Bronchial epithelial cell (primary cell): ENCODE measurements at places on chromosomes 2 and 18. TPM values are rescaled to one million over a fixed set of nuclear protein-coding genes. Genes with fewer than 3 reads are reported as not detected.

GRCh38 chr2:128279009-128279408, 39.7 kb downstream of the HS6ST1 start:
- DNase-seq: no peak

- DNase-seq: no peak
These were observed 72.1 kb downstream of the PSMG2 start for GRCh38 chr18:12774982-12775381.

DNA sequence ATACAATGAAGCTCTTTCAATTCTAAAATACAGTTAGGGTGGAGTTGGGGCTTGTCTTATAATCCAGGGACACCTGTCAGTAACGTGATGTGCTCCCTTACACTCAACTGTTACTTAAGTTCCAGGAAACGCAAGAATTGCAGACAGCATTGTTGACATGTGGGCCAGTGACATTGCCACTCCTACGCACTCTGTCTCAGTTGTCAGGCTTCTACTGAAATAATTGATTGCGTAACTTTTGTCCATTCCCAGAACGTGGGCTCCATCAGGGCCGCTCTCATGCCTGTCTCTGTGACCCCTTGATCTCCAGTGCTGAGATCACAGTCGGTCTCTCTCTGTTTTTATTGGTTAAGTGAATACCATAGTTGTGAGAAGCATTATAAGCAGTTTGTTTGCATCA, 487.8 kb downstream of the GALR1 start:
- DNase-seq: no peak

DNA sequence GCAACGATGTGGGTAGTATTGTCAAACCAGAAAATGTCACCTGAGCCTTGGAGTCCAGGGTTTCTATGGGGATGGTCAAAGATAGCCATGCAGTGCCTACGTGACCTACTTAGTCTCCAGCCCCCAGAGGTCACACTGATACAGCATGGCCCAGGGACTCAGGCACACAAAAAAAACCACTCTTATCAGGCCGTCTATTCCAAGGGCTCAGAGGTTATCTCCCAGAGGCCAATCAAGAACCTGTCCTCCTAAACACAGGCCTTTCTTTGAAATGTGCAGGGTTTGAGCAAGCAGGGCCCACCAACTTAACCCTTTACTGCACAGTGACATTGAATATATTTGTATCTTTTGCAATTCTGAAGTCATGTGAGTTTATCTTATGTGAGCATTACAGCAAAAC, 82.7 kb downstream of the MRO start:
- DNase-seq: no peak

PKDCC gene
- 0.38 and 0.79 TPM in 2 replicates for total RNA-seq

GRCh38 chr18:25077038-25077943, 274.7 kb downstream of the ZNF521 start:
- DNase-seq: no peak

TMEM178A gene
- 0.26 and 0.51 TPM in 2 replicates for total RNA-seq

GRCh38 chr2:193943406-193943960, 1713.5 kb upstream of the SLC39A10 start:
- no peak for DNase-seq

DNA sequence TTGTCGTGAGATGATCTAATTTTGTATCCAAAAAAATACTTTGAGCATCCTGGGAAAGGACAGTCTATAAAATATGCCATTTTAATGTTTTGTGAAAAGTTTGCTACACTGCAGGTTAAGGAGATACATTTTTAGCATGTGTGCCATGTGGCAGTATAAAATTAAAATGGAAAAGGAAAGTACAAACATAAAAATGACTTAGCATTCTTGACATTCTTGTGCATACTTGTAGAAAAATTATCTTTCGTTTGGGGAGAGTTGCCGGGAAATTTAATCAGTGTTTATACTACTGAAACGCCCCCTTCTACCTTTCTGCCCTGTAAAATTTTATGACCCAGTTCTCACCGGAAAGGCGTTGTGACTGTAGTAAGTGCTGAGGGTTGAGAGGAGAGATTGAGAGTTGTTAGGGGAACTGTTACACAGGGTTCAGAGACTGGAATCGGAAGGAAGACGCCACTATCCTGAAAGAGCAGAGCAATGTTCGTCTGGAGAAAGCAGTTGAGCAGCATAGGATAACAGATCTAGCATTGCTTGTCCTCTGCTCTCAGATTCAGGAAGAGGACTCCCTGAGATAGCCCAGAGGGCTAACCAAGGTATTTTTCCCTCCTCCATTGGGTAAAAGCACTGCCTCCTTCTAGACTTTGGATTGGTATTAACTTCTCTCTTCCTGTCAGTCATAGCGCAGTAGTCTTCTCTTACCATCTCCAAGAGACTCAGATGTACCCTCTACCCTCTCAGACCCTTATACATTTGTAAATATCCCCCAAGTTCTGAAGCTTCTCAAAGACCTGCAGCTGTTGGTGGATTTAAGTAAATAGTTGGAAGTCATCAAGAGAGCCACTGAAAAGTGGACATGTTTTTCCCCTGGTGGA, 2.7 kb downstream of the CDH20 start:
- DNase-seq: no peak

DNA sequence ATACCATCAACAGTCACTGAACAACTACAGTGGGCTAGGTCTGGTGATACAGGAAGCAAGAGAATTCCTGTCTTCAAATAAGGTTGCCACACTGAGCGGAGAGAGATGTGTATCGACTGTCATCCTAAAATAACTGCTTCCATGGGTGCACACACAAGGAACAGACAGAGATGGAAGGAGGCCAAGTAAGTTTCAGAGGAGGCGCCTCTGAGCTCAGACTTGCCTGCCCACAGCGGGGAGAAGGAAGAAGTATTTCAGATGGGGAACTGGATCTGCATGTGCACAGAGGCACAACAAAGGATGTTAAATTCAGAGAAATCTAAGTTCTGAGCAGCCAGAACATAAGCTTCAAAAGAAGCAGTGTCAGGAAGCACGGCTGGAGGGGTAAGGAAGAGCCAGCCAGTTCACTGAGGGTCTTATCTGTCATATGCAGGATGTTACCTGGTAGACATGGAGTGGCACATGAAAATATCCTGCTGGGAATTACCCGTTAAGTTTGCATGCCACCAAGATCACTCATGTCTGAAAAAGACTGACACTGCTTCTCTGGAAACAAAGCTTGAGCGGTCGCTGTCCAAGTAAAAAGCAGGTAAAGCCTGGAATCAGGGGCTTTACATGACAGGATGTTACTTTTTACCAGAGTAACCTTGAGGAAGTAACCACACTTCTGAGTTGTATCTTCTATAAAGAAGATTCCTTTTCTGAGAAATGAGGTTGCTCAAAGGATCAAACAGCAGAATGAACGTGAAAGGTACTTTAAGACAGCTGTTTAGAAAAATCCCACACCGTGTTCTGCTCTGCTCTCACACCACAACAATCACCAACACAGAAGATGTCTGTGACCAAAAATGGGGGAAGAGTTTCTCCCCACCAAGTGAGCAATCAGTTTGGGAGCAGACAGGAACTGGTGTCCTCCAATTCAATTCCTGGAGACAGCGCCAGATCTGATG, 260.2 kb downstream of the NBAS start:
- DNase-seq: no peak

- no peak for DNase-seq
These were observed 292.1 kb downstream of the SLC4A3 start for GRCh38 chr2:219919506-219919905.

DNA sequence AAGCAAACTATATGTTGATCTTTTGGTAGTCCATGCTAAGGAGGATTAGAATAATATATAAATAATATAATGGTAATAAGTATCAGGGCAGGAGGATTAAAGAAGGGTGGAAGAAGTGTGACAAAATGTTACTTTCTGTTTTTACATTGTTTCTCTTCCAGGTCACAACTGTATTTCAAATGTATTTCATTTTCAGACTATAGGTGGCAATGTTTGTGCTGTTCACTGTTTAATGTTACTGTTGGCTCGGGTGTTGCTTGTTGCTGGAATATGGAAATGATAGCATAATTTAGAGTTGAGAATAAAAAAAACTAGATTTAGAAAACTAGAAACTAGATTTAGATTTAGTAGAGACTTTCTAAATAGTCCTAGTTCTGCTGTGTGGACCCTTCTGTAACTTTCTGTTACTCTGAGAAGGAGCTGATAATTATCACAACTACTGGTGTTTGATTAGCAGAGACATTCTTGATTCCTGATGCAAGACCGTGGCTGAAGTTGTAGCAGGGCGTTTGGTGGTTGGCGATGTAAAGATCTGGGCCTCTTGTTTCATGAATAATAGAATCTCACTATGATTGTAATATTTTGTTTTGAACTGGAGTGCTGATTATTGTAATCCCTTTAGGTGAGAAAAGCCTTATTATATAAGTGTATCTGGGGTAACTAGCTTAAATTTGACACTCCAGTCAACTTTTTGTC, 7.9 kb downstream of the NEDD4L start:
- DNase-seq: peak; percentile 53

DNA sequence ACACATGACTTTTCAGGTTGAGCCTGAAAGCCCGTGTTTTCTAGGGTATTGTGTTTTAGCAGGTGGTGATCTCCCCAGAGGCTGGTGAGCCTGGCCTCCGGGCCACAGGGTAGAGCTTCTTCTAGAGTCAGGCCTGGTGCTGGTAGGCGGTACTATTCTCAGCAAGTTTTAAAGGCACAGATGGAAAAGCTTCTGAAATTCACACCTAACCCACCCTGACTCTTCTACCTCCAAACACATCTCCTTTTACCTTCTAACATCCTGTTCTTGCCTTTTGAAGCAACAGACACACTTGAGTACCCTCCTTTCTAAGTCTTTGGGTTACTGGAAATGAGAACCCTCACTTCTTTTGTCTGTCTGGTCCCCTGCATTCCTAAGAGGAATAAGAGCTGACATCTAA, 191.1 kb downstream of the SETBP1 start:
- no peak for DNase-seq

- DNase-seq: no peak
These were observed 7.3 kb downstream of the LYPD1 start for GRCh38 chr2:132662732-132663131.

ZBTB7C gene
- total RNA-seq: under 0.01 and 1.2 TPM in 2 replicates

GRCh38 chr18:71998547-71999097, 545.5 kb downstream of the CBLN2 start:
- no peak for DNase-seq

GRCh38 chr2:128520791-128521190, 202.1 kb upstream of the HS6ST1 start:
- DNase-seq: no peak

DNA sequence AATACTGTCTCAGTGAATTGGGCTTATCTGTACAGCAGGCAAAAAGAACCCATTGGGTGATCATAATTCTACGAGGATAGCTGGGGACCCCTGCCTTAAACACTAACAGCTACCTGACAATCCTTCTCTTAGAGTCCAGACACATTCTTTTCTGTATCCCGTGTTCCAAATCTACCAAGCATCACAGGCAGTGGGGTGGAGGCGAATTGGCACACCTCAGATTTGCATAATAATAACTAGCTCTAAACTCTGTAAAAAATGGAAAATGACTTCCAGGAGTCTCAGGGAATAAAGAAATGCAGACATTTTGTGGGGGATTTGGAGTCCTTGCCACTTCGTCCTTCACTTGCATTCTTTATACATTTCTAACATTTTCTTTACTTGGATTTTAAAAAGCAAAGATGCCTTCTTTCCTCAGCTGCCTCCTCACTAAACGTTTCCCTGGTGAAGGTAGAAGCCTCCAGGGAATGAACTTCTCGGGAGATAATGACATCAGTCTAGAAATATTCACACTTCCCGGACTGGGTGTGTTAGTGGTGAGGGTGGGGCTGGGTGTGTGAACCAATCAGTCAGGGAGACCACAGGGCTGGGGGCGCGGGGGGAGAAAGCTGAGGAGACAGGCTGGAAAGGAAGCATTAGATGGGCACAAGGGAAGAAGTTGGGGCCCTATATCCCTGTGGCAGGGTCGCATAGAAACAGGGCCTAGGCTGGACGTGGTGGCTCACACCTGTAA, 59.1 kb upstream of the BOD1L2 start:
- peak; percentile 18 for DNase-seq

DNA sequence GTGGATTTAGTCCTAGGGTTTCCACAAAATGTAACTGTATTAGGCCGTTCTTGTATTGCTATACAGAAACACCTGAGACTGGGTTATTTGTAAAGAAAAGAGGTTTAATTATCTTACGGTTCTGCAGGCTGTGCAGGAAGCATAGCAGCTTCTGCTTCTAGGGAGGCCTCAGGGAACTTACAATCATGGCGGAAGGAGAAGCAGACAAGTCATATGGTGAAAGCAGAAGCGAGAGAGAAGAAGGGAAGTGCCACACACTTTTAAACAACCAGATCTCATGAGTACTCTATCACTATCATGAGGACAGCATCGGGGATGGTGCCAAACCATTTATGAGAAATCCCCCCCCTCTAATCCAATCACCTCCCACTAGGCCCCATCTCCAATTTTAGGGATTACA, 9.5 kb upstream of the CCDC68 start:
- no peak for DNase-seq

- no peak for DNase-seq
These were observed 626.2 kb upstream of the SETBP1 start for GRCh38 chr18:44054514-44054913.

COBLL1 gene
- total RNA-seq: 10.5 and 18.9 TPM in 2 replicates

CYBRD1 gene
- 8.1 and 14.5 TPM in 2 replicates for total RNA-seq

DNA sequence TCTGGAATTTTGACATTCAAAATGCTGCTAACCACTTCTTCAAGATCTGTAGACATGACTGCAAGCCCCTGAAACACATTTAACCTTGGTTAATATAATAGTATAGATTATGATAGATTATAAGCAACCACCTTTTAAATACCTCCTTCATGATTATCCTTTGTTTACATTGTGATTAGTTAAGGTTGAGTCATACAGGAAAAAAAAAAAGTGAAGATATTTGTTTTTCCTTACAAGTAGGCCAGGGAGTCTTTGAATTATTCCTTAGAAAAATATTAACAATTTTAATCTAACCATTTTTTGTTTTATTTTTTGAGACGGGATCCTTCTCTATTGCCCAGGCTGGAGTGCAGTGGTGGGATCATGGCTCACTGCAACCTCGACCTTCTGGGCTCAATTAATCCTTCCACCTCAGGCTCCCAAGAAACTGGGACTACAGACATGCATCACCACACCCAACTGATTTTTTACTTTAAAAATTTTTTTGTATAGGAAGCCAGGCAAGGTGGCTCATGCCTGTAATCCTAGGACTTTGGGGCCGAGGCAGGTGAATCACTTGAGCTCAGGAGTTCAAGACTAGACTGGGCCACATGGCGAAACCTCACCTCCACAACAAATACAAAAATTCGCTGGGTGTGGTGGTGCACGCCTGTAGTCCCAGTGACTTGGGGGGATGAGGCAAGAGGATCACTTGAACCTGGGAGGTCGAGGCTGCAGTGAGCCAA, 99.4 kb downstream of the SLC39A10 start:
- DNase-seq: peak; percentile 93

KIF3C gene
- 1.6 and 2.4 TPM in 2 replicates for total RNA-seq

DNA sequence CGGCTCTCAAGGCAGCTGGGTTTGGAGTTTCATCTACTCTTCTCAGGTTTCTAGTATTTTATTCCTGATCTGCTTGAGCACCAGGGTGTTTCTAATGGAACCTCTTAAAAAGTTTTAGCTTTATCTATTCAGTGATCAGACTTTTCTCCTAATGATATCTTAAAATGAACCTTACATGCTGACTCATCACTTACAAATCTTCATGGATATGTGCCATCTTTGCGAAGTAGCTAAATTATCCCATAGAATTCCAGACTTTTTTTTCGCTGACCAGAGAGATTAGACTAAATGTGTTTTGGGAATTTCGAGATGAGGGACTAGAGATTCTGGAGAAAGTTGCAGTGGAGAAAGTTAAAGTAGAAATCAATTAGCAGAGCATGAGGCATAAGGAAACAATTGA, 401.0 kb downstream of the GRB14 start:
- DNase-seq: no peak

- peak; percentile 70 for DNase-seq
These were observed 12.2 kb downstream of the XDH start for GRCh38 chr2:31402388-31402787.

ERMN gene
- total RNA-seq: not detected in 2 replicates
